Iris pigment epithelial cell (primary cell): ENCODE measurements at places on chromosomes 1 and 21.
A peak's percentile ranks its signal among the peaks of the same experiment; 100 is the strongest.

GRCh38 chr1:42316292-42316691, 18.7 kb downstream of the FOXJ3 start:
- peak; percentile 63 for DNase-seq

DNA sequence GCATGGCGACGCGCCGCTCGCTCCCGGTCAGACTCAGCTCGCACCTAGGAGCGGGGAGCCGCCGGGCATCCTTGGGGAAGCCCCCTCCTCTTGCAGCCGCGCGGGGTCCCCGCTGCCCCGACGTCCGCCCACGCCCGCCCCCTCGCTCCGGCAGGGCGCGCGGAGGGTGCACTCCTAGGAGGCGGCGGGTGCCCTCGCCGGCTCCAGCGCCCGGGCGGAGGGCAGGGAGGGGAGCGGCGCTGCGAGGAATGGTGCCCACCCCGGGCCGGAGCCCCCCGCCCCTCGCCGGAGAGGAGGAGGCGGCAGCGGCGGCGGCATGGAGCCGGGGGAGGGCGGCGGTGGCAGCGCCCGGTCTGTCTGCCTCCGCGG, 488 bp downstream of the FAM78B start:
- DNase-seq, result no peak

DNA sequence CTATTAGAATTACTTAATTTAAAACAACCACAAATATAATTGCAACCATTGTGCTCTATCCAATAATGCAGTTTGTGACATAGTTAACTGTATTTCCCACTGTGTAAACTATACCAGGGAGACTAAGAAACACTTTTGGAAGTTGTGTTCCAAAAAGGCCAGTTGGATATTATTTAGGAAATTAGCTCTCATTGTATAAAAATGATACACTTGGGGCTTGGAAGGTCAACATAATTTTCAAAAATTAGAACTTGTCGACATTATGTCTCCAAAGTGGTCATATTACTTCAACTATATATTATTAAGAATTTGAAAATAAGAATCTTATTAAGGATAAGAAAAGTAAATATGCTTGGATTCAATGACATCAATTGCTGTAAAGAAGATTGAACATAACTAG, 876.6 kb downstream of the MRPL39 start:
- no peak for DNase-seq

GRCh38 chr1:168621356-168621755, 45.0 kb downstream of the XCL1 start:
- peak; percentile 52 for DNase-seq

DNA sequence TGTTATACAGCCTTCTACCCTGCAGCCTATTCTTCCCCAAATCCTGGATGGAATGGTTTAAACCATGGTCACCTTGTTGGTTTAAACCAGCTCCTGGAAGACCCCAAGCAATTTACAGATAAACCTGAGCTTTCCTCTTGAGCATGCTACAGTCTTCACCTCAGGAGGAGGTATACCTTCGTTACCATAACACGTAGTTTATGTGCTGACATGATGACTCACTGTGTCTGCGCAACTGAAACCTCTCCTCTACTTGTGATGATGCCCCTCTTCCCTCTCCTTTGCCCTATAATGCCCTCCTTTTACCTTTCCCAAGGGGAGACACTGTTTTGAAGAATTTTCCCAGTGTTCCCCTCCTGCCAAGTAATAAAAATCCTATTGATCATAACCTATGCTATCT, 457.3 kb upstream of the RGS18 start:
- no peak for DNase-seq

GRCh38 chr1:39194398-39195051, 10.0 kb upstream of the MACF1 start:
- no peak for DNase-seq

- no peak for DNase-seq
These were observed 44.4 kb downstream of the SH3GLB1 start for GRCh38 chr1:86748622-86749373.

GRCh38 chr21:33055991-33056390, 13.9 kb upstream of the OLIG1 start:
- no peak for DNase-seq

GRCh38 chr1:167706931-167707877, 14.6 kb upstream of the MPZL1 start:
- no peak for DNase-seq

DNA sequence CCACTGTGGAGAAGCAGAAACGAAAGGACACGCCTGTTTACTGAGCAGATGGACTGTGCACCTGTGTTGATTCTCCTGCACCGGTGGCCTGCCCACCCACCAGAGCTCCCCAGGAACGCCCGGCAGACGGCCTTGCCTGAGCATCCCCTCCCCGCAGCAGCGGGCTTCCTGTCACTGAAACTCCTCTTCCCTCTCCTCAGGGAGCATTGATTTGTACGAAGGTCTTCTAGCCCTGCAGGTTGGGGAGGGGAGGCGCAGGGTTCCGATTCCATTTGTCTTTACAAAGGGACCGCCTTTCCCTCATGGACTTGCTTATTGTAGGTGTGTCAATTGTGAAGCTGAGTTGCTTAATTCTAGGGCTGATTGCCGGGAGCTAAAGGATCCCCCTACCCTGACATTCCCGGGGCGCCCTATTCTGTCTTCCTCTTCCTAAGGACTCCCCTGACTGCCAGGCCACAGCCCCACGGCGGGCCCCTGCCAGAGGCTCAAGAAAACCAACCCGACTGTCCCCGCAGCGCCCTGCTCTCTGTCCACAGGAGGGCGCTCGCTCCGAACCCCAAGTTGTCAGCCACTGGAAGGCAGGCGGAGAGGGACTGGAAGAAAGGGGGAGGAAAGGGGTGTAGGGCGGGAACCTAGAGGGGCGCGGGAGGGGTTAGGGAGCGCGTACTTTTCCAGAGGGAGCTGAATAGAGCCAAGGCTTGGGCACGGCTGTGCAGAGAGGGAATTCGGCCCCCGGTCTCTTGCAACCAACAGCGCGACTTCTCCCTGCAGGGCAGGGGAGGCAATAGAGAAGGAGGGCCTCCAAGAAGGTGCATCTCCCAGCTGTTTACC, 2.8 kb downstream of the S100A6 start:
- peak; percentile 85 for DNase-seq

GRCh38 chr1:179575497-179576314, at the start of gene NPHS2:
TSS of gene NPHS2 (minus strand) at chr1:179575948. CDS start at chr1:179575864, 84 bp downstream.
- DNase-seq, result no peak

GRCh38 chr21:23496729-23497128, 2110.6 kb downstream of the MRPL39 start:
- no peak for DNase-seq

GRCh38 chr21:31343680-31344480, at the start of gene TIAM1:
TSS of gene TIAM1 (minus strand) at chr21:31344261. CDS start at chr21:31266972, 77,289 bp downstream.
- DNase-seq, result peak; percentile 83

DNA sequence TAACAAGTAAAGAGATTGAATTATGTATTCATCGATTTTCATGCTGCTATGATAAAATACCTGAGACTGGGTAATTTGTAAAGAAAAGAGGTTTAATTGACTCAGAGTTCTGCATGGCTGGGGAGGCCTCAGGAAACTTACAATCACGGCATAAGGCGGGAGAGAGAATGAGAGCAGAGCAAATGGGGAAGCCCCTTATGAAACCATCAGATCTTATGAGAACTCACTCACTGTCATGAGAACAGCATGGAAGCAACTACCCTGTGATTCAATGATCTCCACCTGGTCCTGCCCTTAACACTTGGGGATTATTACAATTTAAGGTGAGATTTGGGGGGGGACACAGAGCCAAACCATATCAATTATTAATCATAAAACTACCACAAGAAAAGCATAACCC, 3.3 kb upstream of the GBP3 start:
- DNase-seq, result no peak

DNA sequence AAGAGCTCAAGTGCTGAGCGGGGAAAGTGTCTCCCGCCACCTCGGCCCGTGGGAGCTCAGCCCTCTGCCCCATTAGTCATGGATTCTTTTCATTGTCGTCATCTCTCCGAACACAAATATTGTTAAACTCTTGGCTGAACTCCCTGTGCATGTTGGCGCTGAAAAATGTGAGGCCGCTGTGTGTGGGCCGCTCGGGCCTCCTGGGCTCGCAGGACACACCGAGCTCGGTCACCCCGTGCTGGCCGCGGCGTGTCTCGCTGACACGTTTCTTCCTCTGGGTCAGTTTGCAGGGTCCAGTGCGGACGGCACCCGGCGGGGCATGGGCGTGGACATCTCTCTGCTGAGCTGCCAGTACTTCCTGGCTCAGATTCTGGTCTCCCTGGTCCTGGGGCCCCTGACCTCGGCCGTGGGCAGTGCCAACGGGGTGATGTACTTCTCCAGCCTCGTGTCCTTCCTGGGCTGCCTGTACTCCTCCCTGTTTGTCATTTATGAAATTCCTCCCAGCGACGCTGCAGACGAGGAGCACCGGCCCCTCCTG, 25.6 kb downstream of the SLC45A1 start:
- peak; percentile 97 for DNase-seq

- no peak for DNase-seq
These were observed 226.6 kb upstream of the TMEM51 start for GRCh38 chr1:14926818-14927575.

DNA sequence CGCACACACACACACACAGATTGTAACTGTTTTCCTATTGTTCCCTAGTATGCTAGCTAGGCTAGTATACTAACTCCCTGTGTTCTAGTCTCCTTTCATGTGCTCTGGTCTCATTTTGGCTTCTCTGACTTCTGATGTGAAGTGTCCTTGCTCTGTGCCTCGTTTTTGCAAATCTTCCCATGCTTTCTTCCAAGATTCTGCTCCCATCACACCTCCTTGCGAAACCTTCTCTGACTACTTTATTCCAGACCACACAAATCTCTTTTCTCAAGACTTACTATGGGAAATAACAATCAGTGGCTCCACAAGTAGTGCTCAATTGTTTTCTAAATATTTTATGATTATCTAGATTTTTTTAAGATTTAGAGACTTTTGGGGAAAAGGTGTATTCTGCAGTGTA, 10.3 kb downstream of the PRRX1 start:
- DNase-seq, result peak; percentile 58

DNA sequence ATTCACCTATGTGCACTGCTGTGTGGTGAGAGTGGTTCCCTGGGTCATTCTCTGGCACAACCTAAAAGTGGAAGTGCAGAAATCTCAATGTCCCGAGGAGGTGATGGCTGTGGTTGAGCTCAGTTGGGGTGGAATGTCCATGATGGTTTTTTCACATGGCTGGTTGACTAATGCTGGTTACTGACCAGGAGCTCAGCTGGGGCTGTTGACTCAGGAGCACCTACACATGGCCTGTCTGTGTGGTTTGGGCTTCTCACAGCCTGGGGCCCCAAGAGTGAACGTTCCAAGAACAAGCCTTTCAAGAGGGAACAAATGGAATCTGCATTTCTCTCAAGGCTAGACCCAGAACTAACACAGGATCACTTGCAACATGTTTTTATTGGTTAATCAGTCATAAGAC, 6.4 kb upstream of the KANK4 start:
- DNase-seq, result peak; percentile 45

DNA sequence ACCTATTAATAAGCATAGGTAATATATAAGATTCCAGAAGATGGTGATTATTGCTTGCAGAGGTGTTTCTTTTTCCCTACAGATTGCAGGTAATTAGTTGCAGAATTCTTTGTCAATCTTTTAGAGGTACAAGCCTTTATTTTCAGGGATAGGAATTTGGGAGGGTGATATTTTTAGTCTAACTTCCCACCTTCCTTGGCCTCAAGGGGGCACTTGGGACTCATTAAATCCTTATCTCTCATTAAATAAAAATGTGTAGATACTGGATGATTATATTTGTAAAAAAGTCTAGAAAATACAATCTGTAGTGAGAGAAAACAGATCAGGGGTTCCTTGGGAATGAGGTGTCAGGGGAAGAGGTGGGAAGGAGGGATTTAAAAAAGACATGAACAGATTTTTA, 179.2 kb downstream of the PATJ start:
- peak; percentile 8 for DNase-seq

DNA sequence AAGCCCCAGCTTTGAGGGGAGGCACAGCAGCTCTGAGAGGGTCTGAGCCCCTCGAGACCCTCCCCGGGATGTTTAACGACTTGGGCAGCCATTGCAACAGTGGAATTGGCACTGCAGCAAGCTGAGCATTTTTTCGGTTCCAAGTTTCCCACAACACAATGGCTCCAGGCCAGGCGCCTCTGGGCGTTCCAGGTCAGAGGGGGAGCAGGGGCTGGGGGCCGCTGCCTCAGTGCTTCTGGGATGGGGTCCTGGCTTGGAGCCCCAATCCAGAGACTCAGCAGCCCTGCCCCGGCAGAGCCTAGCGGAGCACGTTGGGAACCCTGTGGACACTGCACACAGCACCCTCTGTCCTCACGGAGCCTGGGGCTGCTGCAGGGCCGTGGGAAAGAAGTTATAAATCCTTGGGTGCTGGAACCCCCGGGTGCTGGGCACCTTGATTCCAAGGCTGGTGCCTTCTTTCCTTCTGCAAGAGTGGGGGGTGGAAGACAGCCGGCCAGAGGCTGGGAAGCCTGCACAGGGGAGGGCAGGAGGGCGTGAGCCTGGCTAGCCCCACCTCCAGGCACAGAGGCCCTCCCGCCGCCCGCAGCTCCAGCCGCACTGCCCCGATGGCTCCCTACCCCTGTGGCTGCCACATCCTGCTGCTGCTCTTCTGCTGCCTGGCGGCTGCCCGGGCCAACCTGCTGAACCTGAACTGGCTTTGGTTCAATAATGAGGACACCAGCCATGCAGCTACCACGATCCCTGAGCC, 50.1 kb downstream of the COL18A1 start:
- peak; percentile 35 for DNase-seq

GRCh38 chr1:234875953-234876855, 252.4 kb downstream of the TOMM20 start:
- peak; percentile 74 for DNase-seq

DNA sequence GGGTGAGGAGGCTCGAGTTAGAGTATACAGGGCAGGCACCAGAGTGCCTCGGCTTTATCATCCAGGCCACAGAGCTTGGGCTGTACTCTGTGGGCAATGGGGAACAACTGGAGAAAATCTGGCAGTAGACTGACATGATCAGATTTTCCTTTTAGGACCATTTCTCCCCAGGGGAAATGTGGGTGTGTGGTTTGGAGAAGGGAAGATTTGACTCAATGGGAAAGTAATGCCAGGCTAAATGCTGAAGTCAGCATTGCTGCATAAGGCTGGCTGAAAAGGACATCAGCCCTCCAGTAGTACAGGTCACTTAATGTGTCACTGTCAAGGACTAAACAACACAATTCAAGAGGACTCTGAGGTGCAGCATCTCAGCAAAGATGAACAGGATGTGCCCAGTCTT, 5.0 kb downstream of the FYB2 start:
- no peak for DNase-seq

GRCh38 chr1:241696172-241696814, 44.2 kb downstream of the WDR64 start:
- no peak for DNase-seq
